ENCODE measurements at places on chromosomes 11 and 22.

GRCh38 chr11:75147191-75147874 lies 3.6 kb upstream of the SLCO2B1 start:
- DNase-seq: no peak

- no peak for DNase-seq
Measured at GRCh38 chr11:11691296-11692151, 69.7 kb upstream of the GALNT18 start.

DNA sequence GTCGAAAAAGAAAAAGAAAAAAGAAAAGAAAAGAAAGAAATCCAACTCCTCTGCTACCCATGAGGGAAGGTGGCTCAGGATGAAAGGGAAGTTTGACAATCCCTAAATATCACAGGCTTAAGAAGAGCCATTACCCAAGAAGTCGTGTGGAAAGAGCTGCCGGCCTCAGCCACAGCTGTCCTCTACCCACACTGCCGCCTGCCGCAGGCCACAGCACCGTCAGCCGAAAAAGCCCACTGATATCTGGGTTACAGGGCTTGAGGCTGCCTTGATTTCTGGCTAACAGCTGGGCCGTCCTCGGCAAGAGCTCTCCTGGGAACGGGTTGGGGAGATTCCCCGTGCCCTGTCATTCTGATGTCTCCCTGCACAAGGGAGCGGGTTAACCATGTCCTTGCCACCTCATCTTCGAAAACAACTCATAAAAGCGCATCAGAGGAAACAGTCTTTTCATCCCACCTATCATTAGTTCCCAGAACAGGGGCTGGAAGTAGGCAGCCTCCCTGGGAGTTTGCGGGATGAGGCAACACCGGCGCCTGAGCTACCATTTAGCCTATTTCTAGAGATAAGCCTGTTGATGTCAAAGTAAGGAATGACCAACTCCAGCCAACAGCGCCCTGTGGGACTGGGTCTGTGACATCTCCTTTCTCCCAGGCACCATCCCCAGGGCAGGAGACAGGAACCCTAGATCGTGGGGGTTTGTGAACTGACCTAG lies 21.8 kb upstream of the SNX32 start:
- DNase-seq: no peak

DNA sequence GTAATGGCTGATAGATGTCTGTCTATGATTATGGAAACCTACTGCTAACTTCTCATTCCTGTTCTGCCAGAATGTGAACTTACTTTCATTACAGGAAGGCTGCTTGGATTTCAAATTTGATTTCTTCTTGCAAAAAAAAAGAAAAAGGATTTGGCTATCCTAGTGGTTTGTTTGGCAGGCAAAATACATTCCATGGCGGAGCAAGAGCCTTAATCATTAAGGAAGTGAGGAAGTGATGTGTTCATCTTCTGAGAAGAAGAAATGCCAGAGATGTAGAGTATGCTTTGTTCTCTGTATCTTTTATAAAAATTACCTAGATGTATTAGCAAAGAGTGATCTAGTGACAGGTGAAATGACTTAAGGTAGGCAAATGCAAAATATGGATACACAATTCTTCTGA lies 356.3 kb downstream of the SOX6 start:
- no peak for DNase-seq

GRCh38 chr22:37402184-37402506 lies 25.1 kb downstream of the ELFN2 start:
- no peak for DNase-seq

DNA sequence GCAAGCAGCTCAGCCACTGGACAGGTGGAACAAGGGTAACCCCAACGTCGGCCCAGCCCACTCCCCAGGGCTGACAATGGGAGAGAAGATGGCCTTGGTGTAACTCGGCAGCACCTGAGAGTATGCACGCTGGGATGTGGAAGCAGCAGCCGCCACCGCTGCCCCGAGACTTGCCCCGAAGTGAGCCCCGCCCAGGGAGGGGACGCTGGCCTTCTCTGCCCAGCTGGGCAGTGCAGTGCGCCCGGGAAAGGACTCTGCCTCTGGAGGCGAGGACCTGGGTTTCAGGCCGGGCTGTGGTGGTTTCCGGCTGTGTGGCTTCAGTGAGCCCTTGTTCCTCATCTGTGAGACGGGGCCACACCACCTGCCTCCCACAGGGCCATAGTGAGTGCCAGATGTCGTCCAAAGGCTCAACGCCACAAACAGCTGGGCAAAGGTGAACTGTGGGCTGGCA lies 8.6 kb upstream of the POLDIP3 start:
- DNase-seq: no peak

GRCh38 chr11:65906602-65907001 lies 6.4 kb upstream of the FOSL1 start:
- no peak for DNase-seq

- DNase-seq: no peak
Measured at GRCh38 chr11:64085906-64086257, 50.2 kb downstream of the FLRT1 start.

- no peak for DNase-seq
Measured at GRCh38 chr11:107621081-107621480, 30.1 kb downstream of the ELMOD1 start.

DNA sequence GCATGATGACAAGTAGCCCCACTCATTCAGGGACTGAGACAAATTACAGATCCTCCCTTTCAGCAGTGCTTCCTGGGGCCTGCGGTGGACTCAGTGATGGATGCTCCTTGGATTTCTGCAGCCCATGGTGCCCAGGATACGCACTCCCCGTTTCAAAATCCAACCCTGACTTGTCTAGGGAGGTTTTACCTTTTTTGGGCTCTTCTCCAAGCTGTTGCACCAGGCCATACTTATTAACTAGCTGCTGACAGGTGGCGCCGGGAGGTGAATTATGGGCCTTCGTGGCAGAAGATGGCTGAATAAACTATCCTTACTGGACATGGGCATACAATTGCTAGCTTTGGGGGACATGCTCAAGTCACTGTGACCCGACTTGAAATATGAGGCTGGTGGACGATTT lies 324.3 kb upstream of the SYN3 start:
- DNase-seq: no peak

DNA sequence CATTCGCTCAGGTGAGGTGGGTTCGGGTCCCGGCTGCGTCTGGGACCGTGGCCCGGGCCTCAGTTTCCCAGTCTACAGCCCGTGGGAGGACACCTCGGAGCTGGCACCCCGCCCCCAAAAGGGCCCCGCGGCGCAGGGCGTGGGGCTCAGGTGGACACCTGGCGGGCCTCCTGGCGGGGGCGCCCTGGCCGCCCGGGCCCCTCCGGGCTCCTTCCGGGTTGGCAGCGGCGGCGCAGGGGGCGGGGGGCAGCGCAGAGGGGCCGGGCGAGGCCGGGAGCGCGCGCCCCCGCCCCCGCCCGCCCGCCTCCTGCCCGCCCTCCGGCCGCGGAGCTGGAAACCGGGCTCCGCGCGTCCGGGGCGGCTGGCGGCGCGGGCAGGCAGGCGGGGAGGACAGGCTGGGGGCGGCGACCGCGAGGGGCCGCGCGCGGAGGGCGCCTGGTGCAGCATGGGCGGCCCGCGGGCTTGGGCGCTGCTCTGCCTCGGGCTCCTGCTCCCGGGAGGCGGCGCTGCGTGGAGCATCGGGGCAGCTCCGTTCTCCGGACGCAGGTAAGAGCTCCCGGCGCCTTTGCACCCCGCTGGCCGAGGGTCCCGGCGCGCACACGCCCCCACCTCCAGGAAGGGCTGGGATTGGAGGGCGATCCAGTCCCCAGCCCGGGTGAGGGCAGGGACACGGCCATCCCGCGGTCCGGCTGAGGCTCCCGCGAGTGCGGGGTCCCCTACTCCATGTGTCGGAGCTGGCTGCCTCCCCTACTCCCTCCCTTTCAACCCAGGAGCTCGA lies at the start of gene EMID1:
Gene EMID1 (plus strand): TSS at position 303 of the 778 bp plus-strand sequence. CDS start 143 bp downstream, at position 446.
- DNase-seq: no peak

- DNase-seq: no peak
Measured at GRCh38 chr22:25361899-25362214, 142.4 kb downstream of the CRYBB2 start.

DNA sequence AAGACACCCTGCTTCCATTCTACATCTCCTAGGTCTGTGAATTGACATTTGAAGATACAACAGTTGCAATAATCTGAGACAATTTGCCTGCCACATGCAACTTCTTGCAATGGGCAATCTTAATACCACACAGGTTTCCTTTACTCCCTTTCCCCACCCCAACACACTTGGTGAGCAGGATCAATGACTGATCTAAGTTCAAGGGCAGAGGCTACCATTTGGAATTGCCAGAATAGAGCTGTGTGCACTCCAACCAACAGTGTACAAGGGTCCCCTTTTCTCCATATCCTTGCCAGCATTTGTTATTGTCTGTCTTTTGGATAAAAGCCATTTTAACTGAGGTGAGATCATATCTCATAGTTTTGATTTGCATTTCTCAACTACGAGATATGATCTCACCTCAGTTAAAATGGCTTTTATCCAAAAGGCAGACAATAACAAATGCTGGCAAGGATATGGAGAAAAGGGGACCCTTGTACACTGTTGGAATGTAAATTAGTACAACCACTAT lies 2.9 kb upstream of the NNMT start:
- DNase-seq: no peak

DNA sequence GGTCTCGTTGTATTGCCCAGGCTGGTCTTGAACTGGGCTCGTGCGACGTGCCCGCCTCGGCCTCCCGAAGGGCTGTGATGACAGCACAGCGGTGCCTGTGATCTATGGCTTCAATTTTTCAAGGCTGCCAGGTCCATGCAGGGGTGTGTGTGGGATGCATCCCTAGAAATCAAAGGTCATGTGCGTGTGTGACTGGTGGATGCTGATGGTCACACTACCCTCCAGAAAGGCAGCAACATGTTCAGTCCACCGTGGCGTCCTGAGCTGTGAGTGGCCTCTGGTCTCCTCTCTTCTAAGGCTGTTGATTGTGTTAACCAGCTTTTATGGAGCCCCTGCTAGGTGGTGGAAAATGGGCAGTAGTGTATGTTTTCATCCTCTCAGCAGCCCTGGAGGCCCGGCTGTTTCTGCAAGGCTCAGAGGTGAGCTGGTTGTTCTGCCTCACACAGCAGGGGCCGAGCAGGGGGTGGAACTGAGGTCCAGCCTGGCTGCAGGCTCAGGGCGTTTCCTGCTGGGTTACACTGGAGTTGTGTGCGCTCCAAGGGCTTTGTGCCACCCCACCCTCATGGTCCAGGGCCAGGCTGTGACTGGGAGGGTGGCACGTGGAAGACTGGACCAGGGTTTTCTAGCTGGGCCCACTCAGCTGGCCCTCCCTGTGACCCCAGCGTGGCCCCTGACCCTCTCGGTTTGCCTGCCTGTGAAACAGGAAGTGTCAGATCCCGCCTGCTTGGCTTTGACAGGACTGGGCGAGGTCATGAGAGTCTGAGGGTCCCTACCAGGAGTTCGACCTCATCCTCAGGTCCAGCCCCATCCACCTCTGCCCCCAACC lies 7.7 kb downstream of the BIK start:
- no peak for DNase-seq

GRCh38 chr11:84655712-84656111 lies 971.4 kb downstream of the DLG2 start:
- DNase-seq: no peak

DNA sequence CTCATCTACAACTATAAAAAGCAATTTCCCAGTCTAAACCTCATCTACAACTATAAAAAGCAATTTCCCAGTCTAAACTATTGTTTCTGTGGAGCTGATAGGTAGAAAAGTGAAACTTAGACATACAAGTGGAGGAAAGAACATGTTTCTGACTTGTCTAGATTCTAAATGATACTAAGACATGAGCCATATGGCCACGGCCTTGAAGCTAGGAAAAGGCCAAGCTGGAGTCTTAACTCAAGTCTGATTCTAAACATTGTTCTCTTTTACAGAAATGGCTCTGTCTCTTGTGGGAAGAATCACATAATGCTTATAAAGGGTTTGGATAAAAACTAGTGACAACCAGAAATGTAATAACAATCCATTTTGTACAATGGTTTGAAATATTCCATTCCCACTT lies 43.8 kb upstream of the LARGE1 start:
- DNase-seq: no peak

GRCh38 chr11:126747315-126747714 lies 253.3 kb downstream of the KIRREL3 start:
- no peak for DNase-seq

GRCh38 chr22:40651563-40652501 lies 15.3 kb upstream of the MRTFA start:
- DNase-seq: peak; percentile 96

GRCh38 chr22:26487996-26488395 lies 4.3 kb downstream of the SRRD start:
- DNase-seq: no peak

- DNase-seq: no peak
Measured at GRCh38 chr11:105937331-105937730, 84.7 kb downstream of the MSANTD4 start.

DNA sequence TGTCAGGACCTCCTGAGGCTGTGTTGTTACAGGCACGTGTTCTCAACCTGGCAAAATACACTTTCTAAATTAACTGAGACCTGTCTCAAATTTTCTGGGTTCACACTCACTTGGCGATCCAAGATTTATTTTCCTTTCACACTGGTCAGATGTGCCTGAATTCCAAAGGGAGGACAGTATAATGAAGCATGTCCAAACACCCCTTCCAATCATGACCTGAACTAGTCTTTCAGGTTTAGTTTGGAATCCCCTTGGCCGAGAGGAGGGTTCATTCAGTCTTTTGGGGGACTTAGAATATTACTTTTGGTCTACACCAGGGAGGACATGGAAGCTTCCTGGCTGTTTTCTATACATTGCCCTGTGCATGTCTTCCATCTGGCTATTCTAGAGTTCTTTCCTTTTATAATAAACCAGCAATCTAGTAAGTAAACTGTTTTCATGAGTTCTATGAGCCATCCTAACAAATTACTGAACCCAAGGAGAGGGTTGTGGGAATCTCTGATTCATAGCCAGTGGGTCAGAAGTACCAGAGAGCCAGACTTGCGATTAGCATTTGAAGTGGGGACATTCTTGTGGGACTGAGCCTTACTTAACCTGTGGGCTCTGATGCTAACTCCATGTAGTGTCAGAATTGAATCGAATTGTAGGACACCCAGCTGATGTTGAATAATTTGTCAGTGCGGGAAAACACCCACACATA lies 14.8 kb upstream of the TMEM216 start:
- DNase-seq: no peak

DNA sequence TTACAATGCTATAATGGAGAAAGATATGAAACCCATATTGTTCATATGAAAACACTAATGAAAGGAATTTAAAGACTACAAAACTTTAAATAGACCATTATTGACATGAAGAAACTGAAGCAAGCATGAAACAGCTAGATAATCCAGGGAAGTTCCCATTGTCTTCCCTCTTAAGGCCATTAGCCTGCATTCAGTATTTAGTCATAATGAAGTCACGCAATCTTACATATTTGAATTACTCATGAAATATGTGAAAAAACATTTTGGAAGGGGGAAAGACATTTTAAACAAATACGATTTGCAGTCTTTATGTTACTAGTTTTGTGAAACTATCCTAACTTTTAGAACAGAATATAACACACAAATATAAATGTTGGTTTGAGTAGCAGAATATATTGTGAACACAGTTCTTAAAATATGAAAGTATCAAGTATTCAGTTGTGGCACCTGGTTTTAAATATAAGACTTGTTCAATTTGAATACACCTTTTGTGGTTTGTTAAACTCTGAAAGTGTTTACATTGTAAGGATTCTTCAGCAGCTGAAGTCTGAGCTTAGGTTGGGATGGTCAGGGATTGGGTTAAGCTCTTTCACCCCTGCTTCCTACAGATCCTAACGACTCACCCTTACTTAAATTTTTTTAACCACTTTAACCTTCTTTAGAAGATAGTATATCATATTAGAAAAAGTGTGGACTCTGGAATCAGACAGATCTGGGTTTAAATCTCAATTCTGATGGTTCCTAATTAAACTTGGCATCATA lies 500.3 kb upstream of the TENM4 start:
- DNase-seq: no peak

- DNase-seq: no peak
Measured at GRCh38 chr11:130261571-130261970, 53.1 kb downstream of the ZBTB44 start.
